Stimulated activated CD4-positive, alpha-beta T cell treated with anti-CD3 and anti-CD28 coated beads, Interleukin-1b, Interleukin-23, amount 100 ng/mL, for 1 hour (primary cell): ENCODE measurements at places on chromosomes 7 and 10.

GRCh38 chr7:155824227-155824886, 12.1 kb upstream of the SHH start:
- no peak for DNase-seq

- DNase-seq: no peak
These were observed 1.2 kb upstream of the WNT2 start for GRCh38 chr7:117323851-117324711.

DNA sequence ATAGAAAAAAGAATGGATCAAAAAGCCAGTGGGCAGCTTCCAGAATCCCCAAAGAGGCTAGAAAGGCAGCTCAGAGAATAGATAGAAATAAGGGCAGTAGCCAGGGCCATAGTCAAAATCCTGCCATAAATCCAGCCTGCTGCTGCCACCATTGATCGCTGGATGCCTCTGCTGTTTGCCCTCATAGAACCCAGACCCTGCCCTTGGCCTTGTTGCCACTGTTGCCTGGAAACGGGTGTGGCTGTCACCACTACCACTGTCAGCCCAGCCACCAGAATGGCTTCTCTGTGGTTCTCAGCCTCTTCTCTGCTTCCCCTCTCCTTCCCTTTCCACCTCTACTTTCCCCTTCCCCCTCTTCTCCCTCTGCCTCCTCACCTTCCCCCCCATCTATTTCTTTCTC, 57.8 kb downstream of the HHEX start:
- no peak for DNase-seq

DNA sequence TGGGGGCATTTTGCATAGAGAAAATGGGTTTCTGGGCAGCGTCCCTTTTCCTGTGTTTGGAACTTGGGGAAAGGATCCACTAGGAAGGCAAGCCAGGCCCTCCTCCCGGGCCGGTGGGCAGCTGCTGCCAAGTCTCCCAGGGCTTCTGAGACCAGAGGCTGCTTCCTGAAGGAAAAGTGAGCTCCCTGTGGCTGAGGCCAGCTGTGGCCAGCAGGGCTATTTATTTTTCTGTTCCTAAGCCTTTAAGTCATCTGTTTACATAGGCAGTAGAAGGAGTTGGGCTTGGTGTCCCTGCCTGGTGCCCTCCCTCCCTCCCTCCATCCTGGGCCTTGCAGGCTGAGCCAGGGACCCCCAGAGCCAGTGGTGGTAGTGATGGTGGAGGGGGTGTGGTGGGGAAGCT, 70.5 kb upstream of the COL13A1 start:
- DNase-seq: no peak

DNA sequence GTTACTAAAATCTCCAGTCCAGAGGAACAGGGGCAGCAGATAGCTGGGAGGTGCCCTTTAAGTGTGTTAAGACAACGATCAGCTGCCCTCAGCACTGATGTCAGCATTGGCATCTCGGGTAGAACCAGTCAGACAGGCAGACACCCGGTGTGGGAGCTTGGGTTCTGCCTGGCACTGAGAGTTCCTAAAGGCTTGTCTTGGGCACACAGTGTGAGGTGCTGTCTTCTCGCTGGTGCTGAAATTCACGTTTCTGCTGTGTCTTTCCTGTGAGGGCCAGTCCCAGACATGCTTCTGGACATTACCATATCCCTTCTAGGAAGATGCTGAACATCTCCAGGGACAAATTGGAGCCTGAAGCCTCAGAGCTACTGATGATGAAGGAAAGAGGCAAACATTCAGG, 156.2 kb downstream of the DNAJB6 start:
- no peak for DNase-seq

DNA sequence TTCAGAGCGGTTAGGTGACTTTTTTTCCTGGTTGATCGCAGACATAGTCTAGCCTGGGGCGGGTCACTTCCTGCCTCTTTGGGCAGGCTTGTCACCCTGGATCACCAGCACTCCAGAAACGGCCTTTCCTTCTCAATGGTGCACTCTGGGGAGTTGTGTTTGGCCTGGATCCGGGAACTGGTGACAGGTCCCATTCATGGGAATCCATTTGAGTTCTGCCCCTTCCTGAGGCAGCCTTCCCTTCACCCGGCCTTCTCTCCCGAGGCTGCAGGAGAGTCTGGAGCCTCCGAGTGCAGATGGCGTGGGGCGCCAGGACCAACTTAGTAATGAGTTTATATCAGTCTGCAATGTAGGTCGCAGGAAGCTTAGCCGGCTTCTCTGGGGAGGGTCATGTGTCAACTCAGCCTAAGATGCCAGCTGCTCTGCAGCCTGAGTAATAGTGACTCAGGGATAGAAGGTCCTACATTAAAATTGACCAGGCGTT, 54.2 kb downstream of the TACR2 start:
- no peak for DNase-seq

GRCh38 chr7:119392-120163, 72.8 kb upstream of the FAM20C start:
- no peak for DNase-seq

DNA sequence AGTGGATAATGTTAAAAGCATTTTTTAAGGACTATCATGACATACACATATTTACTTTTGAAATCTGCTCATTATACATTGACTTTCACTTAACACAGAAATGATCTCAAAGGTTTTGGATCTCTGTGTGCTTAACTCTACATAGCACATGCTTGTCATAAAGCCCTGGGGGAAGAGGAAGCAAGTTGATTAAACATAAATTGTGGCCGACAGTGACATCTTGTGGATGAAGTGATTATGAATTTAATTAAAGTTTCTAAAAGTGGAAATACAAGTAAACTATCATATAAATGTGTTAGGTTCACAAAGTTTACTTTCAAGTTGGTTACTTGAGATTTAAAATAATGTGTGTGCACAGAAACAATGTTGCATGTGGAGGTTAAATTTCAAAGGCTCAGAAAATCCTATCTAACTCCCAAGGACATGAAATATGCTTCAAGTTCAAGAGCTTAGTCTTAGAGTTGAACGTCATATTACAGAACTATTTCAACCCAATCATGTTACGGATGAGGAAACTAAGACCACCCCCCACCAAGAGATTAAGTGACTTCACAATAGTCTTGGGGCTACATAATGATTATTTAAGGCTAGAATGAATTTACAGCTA, 1247.8 kb downstream of the GATA3 start:
- no peak for DNase-seq

DNA sequence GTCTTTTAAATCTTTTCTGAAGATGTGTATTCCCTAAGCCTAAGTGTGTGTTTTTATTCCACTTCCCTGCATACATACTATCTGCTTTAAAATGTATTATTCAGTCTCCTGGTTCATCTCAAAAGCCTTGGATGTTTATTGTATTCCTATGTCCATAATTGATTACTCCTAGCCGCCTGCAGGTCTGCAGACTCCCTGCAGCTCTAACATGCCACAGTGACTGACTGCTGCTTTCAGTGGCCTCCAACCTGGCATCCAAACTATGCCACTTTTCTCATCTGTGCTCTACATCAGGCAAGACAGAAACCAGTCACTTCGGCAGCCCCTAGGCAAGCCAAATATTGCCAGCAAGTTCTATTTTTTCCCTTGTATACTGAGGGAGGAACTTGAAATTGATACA, 81.7 kb downstream of the ABCA13 start:
- DNase-seq: no peak

DNA sequence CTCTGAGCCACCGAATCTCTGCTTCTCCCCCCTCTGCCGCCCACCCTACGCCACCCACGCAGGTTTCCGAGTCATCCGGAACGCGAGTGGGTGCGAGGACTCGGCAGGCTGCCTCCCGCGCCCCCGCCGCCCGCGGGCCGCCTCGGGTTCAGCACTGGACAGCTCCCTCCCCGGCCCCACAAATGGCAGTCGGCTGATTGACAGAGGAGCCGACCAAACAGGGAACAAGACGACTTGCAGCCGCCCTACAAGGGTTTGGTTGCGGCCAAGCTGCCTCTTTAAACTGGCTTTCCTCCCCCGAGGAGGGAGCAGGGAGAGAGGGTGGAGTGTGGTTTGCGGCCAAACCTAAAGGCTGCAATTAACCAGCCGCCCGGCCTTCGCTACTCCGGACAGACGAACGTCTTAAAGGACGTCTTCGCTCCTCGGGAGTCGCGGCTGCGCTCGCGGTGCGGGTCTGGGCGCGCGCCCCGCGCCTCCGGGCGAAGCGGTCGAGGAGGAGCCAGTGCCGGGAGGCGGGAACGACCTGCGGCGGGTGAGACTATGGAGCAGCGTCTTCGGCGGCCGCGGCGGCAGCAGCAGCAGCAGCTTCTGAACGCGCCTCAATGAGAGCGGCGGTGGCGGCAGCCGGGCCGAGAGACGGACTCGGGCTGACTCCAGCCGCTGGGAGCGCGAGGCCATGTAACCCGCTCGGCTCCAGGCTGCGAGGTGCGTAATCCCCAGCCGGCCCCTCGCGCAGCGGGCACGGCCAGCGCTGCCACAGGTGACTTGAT, at the start of gene GPR158:
GPR158 (plus strand) TSS at position 541 of the 770 bp plus-strand sequence. CDS start 420 bp downstream, outside the sequence.
- no peak for DNase-seq

GRCh38 chr7:27191833-27192545, 7.0 kb upstream of the HOXA11 start:
- no peak for DNase-seq

DNA sequence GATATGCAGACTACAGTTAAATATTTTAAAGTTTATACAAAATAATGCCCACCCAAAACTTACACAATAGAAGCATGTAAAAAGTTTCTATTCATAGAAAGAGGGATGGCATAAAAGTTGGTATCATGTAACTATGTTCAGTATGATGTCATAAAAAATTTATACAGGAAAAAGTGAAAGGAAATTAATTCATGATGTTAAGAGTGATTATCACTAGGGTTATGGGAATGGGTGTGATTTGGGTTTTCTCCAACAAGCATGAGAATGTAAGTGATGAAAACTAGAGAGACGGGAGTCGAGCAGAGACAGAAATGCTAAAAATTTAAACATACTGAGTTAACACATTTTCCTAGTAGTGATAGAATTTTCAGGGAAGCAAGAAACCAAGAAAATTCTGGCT, 52.7 kb downstream of the GDI2 start:
- DNase-seq: no peak

GRCh38 chr10:6174201-6174874, 28.4 kb upstream of the PFKFB3 start:
- no peak for DNase-seq

- no peak for DNase-seq
These were observed 23.4 kb downstream of the JAZF1 start for GRCh38 chr7:28157076-28157745.

DNA sequence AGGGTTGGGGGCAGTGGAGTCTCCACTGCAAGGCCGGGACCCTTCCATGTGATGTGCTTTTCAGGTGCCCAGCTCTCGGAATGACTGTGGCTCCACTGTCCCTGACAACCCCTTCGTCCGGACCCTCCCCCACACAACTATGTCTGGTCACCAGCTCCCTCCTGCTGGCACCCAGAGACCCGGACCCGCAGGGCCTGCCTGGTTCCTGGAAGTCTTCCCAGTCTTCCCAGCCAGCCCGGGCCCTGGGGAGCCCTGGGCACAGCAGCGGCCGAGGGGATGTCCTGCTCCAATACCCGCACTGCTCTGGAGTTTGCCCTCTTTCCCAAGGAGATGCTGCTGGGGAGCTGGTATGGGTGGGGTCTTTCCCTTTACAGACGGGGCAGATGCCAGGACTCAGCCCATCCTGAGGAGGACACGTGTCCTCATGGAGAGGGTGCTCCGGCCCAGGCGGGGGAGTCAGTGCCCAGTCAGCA, 5.5 kb downstream of the ATP6V0E2 start:
- no peak for DNase-seq

GRCh38 chr10:122149561-122150505, 121.3 kb upstream of the BTBD16 start:
- DNase-seq: no peak

GRCh38 chr10:20407357-20407756, 489.8 kb downstream of the NEBL start:
- DNase-seq: no peak

DNA sequence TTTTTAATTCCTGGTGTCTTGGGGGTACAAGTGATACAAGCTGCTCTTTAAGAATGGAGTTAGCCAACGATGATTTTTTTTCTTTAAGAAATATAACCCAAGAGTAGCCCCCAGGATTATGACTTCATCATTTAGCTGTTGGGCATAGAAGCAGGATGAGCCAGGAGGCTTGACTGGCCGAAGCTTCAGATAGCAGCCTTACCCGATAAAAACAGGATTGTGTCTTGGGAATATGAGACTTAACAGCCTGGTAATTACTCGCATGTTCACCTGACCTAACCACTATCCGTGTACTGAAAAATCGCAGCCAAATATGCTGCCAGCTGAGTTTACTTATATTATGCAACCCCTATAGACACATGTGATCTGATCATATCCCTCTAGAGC, 346.0 kb upstream of the BMPER start:
- no peak for DNase-seq
